ENCODE measurements at places on chromosomes 16 and 17.

- no peak for DNase-seq
Measured at GRCh38 chr16:55948230-55948629, 73.1 kb upstream of the CES5A start.

- DNase-seq, result no peak
Measured at GRCh38 chr16:57419506-57419905, 14.9 kb downstream of the CCL17 start.

DNA sequence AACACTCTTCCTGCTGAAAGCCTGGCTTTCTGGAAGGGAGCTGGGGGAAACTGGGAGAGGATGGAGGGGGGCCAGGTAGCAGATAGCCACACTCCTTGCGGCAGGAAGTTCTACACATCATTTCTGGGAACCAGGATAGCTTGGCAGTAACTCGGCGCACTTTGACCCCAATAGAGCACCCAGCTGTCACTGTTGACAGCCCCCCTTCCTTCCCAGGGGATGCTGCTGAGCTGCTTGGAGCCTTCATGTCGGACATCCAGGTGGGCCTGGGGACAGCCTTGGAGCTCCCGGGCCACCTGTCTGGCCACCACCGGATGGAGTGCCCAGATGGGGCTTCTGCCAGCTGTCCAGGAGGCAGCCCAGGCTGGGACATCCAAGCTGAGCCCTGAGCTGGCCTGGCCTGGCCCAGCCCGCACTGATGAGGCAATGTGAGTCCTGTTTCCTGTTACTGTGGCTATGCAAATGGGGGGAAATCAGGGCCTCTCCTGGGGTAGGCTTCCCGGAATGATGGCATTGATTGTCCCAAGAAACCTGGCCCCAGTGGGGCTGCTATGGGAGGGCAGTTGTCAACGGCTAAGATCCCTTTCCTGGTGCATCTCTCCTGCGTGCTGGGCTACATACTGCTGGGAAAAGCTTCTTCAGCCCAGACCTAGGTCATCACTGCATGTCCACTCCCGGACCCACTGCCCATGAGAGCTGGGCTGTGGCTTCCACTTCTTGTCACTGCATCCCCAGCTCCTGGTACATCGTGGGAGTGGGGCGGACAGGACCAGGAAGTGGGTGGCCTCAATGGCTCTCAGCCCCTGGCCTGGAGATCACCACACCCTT lies 50.0 kb downstream of the SOCS1 start:
- DNase-seq, result no peak

DNA sequence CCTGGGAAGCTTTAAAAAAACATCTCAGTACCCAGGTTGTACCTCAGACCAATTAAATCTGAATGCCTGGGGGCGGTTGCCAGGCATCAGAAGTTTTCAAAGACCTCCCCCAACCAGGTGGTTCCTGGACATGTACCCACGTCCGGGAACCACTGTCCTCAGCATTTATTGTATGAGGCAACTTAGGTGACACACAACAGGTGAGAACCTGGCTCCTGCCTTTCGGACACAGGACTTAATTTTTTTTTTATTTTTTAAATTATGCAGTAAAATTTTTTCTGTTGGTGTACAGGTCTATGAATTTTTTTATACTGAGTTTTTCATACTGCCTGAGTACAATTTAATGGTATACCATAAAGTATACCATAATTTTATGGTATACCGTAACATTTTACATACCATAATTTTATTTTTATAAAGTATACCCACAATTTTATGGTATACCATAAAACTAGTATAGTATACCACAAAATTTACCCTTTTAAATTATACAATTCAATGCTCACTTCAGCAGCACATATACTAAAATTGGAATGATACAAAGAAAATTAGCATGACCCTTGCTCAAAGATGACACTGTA lies 38.7 kb upstream of the DHX8 start:
- no peak for DNase-seq

- no peak for DNase-seq
Measured at GRCh38 chr16:59411961-59412841, 678.1 kb upstream of the GOT2 start.

DNA sequence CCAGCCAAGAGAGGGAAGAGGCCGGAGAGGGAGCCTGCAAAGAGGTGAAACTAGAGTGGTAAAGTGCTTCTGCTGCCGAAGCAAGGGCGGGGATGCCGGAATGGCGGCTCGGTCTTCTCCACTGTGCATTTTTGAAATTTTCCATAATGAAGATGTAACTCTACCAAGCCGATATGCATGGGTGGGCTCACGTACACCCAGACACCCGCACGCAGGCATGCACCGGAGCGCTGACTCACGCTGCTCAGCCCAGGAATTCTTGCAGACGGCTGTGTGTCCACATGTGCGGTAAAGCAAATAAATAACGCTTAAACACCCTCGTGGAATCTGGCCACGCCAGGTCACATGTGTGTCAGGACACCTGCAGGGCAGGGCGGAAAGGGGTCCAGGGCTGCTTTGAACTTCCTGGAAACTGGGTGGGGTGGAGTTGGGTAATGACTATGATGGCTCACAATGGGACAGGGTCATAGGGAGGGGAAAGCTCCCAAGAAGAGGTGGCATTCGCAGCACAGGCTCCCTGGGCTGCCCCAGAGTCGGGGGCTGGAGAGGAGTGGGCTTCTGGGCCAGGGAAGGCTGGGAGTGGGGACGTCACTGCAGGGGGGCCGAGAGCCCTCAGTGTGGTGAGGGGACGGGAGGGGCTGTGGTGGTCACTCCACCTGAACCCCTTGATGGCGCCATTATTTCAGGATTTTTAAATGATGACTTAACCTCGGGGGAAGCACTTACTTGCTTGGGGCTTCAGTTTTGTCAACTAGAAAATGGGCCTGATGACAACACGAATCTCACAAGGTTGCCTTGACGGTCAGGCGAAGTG lies 265.5 kb downstream of the PARN start:
- DNase-seq, result no peak

GRCh38 chr17:14212401-14212800 lies 24.3 kb downstream of the CDRT15 start:
- DNase-seq, result no peak

Measured in stromal cell of bone marrow (primary cell).